ENCODE measurements at places on chromosomes 11 and 22.

DNA sequence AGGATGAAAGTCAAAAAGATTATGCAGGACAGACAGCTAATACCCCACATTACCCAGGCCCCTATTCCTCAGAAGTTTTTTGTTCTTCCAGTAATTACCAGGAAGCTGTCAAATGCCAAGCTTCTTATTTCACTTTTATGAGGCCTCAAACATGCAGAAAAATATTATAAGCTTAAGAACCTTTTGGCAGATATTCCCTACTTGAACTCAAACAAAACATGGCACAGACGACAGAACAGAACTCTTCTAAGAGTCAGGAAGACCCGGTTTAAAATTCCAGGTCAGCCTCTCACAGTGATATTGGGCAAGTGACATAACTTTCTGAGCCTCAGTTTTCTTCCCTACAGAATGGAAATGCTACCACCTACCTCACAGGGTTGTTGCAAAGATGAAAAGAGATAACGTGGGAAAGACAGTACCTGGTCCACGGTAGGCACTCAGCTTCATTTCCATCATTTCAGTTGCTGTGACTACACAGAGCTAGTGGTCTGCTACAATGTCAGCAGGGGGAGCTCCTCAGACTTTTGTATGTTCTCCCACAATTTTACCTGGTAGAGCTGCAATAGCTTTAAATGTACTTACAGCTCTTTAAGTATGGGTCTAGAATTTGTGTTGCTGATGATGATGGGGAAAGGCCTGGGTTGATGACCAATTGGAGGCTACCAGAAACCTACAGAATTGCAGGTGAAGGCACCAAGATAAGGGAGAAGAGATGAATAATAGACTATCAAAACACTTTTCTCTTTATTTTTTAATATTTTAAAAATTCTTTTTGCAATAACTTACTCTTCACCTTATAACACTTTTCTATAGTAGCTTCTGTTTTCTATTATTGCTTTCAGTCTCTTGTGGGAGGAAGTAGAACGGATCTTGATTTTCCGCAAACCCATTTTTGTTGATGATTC is 98.3 kb upstream of the CHRM4 start:
- DNase-seq, result peak; percentile 23

- DNase-seq, result peak; percentile 45
Observed at GRCh38 chr11:128039140-128040021, 548.0 kb downstream of the ETS1 start.

DNA sequence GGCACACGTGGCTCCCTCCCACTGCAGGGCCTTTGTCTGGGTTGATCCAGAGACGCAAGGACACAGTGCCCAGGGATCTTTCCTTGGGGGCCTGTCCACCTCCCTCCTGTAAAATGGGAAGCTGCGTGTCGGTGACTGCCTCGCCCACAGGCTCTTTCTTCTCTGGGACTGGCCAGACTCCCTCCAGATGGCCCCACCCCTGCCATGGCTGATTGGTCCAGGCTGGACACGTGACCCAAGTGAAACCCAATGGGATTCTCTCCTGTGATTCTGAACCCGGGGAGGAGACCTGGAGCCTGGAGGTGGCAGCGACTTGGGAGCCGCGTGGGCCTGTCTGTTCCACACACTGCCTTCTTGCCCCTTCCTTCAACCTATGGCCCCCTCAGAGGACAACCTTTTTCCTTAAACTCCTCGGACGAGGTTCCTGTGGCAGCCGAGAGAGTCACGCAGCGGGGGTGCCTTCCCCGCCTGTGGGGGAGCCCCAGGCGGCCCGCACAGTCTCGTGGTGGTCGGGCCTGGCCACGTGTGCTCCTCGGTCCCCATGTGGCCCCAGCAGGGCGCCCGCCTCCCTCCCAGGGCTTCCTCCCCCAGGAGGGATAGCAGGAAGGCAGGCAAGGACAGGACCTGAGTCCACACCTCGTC is 12.4 kb upstream of the MPPED1 start:
- no peak for DNase-seq

DNA sequence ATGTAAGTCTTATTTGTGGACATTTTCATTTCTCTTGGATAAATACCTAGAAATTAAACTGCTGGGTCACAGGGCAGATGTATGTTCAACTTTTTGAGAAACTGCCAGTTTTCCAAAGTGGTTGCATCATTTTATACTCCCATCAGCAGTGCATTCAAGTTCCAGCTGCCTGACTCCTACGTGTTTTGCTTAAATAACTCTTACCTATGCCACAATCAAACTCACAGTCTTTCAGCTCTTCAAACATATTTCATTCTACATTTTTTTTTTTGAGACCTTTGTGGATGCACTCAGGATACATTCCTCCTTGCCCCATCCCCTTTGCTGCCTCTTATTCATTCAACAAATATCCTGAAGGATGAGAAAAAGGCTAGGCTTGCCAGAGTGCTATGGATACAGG is 9.2 kb downstream of the TCF20 start:
- DNase-seq, result no peak

DNA sequence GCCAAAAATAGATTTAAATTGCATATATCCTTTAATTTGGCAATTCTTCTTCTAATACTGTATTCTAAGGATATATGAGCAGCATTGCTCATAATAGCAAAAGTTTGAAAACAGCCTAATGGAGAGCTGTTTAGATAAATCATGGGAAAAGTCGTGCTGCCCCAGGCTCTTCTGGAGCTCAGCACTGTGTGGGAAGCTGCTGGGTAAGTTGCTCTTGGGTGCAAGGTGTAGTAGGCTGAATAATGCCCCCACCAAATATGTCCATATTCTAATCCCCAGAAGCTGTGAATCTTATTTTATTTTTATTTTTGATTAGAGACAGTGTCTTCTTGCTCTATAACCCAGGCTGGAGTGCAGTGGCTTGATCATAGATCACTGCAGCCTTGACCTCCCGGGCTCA is 34.9 kb upstream of the WEE1 start:
- no peak for DNase-seq

DNA sequence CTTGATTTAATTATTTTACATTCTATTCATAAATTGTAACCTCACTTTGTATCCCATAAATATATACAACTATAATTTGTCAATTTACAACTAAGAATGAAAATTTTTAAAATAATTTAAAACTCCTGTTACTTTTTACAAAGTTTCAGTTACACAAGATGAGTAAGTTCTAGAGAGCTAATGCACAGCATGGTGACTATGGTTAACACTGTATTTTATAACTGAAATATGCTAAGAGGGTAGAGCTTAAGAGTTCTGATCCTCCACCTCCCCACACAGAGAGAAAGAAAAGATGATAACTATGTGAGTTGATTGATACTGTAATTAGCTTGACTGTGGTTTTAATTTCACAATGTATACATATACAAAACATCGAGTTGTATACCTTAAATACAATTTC is 412.5 kb upstream of the DDI1 start:
- DNase-seq, result no peak

- peak; percentile 59 for DNase-seq
Observed at GRCh38 chr11:100632941-100633452, 54.1 kb upstream of the ARHGAP42 start.

- DNase-seq, result no peak
Observed at GRCh38 chr11:74417860-74418508, 19.8 kb upstream of the PGM2L1 start.

DNA sequence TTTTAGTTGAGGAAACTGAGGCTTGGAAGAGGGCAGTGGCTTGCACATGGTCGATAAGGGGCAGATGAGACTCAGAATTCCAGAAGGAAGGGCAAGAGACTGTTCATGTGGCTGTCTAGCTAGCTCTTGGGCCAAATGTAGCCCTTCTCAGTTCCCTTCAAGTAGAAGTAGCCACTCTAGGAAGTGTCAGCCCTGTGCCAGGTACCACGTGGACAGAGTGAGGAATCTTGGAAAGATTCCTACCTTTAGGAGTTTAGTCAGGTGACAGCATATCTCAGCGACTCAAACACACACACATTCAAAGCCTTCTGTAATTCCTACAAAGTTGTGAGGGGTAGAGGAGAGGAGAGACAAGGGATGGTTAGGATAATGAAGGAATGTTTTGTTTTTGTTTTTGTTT is 18.3 kb downstream of the PIK3IP1 start:
- no peak for DNase-seq

GRCh38 chr22:28171712-28172111 is 252.7 kb upstream of the PITPNB start:
- no peak for DNase-seq

DNA sequence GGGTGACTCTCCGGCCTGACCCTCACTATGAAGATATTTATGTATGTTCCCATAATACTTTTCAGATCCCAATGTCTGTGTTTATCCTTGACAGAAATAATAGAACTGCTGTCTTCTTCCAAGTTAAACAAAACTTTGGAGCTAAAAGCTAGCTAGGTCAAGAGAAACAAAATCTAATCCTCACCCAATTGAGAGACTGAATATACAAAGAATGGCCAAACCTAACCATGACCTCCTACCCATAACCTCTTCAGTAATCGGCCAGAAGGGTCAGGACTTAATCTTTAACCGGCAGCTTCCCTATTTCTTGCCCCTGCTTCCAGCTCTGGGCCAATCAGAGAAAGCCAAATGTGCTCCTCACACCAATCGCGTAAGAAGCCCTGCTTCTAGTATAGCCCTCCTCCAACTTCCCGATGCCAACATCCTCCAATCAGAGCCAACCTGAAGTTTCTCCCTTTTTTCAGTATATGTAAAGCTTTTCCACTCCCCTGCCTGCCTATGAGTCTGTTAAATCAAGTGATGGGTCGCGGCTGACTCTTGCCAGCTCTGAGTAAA is 1.7 kb upstream of the DDX6 start:
- no peak for DNase-seq

Data from NCI-H2029 treated with DMSO at 0.1 percent for 48 hours (cell line).